ENCODE measurements at places on chromosomes 3 and 15. TPM values are rescaled to one million over a fixed set of nuclear protein-coding genes. Genes with fewer than 3 reads are reported as not detected.

Gene ADAMTSL3
- 0.11 TPM for polyA plus RNA-seq

Gene GOLGA6B
- polyA plus RNA-seq, result not detected

Gene RTP4
- polyA plus RNA-seq, result 9.5 TPM

Gene C3orf22
- not detected for polyA plus RNA-seq

Gene ACKR2
- polyA plus RNA-seq, result 0.42 TPM

Gene COL6A6
- polyA plus RNA-seq, result 0.24 TPM

Gene MCF2L2
- polyA plus RNA-seq, result 0.46 TPM

Gene SHQ1
- 8.8 TPM for polyA plus RNA-seq

Gene PIERCE2
- polyA plus RNA-seq, result 2.5 TPM

Gene FGD5
- polyA plus RNA-seq, result 18.3 TPM

Gene PDCD6IP
- polyA plus RNA-seq, result 37.4 TPM
